ENCODE measurements at places on chromosomes 1 and 21.

- no peak overlapping the region for H3K27ac ChIP-seq
- no peaks in the 10 kb centered on the region for H3K27me3 ChIP-seq
- no peak overlapping the region for H3K4me3 ChIP-seq
- peaks cover 78% of the 10 kb centered on the region for H3K36me3 ChIP-seq
- no peak for DNase-seq
Observed at GRCh38 chr1:205306929-205307566, 14.5 kb downstream of the NUAK2 start.

- H3K4me3 ChIP-seq, result peak overlapping the region; percentile 83
- no peak overlapping the region for H3K27ac ChIP-seq
- H3K27me3 ChIP-seq, result no peaks in the 10 kb centered on the region
- DNase-seq, result no peak
- H3K4me1 ChIP-seq, result peaks cover 10% of the 10 kb centered on the region
Observed at GRCh38 chr1:28592321-28593071, 431 bp downstream of the RAB42 start.

- no peak for DNase-seq
- H3K27me3 ChIP-seq, result no peaks in the 10 kb centered on the region
- no peaks in the 10 kb centered on the region for H3K36me3 ChIP-seq
- no peaks in the 10 kb centered on the region for H3K4me1 ChIP-seq
- H3K4me3 ChIP-seq, result no peak overlapping the region
Observed at GRCh38 chr1:107546576-107546975, 405.7 kb downstream of the NTNG1 start.

GRCh38 chr1:28112388-28113241 lies 24.2 kb upstream of the EYA3 start:
- H3K27ac ChIP-seq, result no peak overlapping the region
- no peak for DNase-seq
- H3K4me1 ChIP-seq, result peaks cover 22% of the 10 kb centered on the region
- no peaks in the 10 kb centered on the region for H3K36me3 ChIP-seq
- peaks cover 6% of the 10 kb centered on the region for H3K27me3 ChIP-seq

DNA sequence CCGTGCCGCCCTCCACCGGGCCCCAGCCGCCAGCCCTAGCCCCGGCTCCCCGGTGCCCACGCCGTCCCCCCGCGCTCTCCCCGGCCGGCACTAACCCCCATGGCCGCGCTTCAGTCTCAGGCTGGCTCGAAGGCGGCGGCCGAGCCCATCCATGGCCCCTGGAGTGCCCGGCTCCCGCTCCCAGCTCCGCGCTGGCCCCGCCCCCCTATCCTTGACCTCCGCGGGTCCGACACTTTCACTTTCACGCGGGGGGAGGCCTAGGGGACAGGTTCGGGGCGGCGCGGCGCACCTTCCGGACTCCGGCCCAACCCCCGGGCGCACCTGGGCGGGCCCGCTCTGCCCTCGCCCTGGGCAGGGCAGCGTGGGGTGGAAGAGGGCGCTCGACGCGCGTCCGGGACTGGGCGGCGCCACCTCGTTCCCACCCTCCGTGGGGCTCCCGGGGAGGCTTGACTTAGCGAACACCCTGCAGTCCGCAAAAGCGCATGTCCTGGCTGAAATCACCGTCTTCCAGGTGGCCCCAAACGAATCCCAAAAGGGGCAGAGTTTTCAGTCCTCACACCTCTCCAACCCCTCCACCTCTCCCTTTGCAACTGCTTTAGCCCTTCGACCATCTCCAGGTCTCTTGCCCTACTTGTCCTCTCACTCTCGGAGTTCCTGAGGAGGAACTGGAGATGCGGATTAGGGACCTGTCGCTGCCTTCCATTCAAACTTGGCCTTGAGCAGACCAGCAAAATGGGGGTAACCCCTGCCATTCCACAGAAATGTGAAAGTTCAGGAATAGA lies 3.9 kb upstream of the DENND2D start:
- peaks cover 9% of the 10 kb centered on the region for H3K36me3 ChIP-seq
- peaks cover 64% of the 10 kb centered on the region for H3K4me1 ChIP-seq
- peak; percentile 76 for DNase-seq
- peaks cover 19% of the 10 kb centered on the region for H3K27me3 ChIP-seq
- peak overlapping the region; percentile 97 for H3K27ac ChIP-seq
- peak overlapping the region; percentile 100 for H3K4me3 ChIP-seq
